ENCODE measurements at places on chromosomes 7 and 10.

- H3K27me3 ChIP-seq, result no peaks in the 10 kb centered on the region
- H3K36me3 ChIP-seq, result peaks cover 73% of the 10 kb centered on the region
- H3K4me1 ChIP-seq, result peaks cover 55% of the 10 kb centered on the region
- DNase-seq, result peak; percentile 58
- H3K4me3 ChIP-seq, result peak overlapping the region; percentile 92
- H3K27ac ChIP-seq, result peak overlapping the region; percentile 96
These were observed 579 bp downstream of the RBM33 start for GRCh38 chr7:155644971-155645509.

GRCh38 chr10:113630929-113631533 is 32.8 kb downstream of the NRAP start:
- H3K27ac ChIP-seq, result no peak overlapping the region
- H3K36me3 ChIP-seq, result no peaks in the 10 kb centered on the region
- no peaks in the 10 kb centered on the region for H3K4me1 ChIP-seq
- no peak overlapping the region for H3K4me3 ChIP-seq

GRCh38 chr10:47349941-47350371 is 1.8 kb downstream of the RBP3 start:
- no peaks in the 10 kb centered on the region for H3K4me1 ChIP-seq
- no peak for DNase-seq
- no peaks in the 10 kb centered on the region for H3K27me3 ChIP-seq
- H3K27ac ChIP-seq, result no peak overlapping the region

DNA sequence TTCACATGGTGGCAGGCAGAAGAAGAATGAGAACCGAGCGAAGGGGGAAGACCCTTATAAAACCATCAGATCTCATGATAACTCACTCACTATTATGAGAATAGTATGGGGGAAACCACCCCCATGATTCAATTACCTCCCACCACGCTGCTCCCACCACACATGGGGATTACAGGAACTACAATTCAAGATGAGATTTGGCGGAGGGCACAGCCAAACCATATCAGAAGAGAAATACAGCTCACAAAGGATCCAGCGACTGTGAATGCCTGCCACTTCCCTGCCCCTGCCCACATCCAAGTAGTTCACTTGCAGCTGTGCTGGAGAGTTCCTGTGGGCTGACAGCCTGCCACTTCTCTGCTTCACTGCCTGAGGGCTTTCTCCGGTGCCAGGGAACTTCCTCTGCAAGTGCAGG is 148.7 kb downstream of the C7orf25 start:
- H3K4me1 ChIP-seq, result no peaks in the 10 kb centered on the region
- no peaks in the 10 kb centered on the region for H3K36me3 ChIP-seq
- H3K27ac ChIP-seq, result no peak overlapping the region
- no peak overlapping the region for H3K4me3 ChIP-seq
- no peak for DNase-seq

- H3K4me1 ChIP-seq, result peaks cover 20% of the 10 kb centered on the region
- H3K27me3 ChIP-seq, result peaks cover 4% of the 10 kb centered on the region
- no peak for DNase-seq
- H3K27ac ChIP-seq, result no peak overlapping the region
- no peak overlapping the region for H3K4me3 ChIP-seq
These were observed 36.3 kb upstream of the CDK6 start for GRCh38 chr7:92872701-92873100.

DNA sequence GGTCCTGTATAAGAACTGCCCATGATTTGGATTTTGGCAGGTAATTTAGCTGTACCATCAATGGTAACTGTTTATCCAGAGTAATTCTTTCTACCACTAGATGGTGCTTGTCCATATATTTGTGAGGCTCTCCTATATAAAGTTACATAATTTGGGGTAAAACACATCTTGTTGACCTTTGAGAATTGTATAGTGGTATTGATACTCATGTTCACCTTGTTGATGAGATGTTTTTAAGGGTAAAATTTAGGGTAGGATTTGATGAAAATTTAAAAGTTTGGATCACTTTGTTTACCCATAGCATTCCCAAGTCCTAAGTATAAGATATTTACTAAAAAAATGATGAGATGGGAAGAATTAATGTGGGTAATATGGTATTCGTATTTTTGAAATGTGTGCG is 31.6 kb downstream of the ST7 start:
- no peaks in the 10 kb centered on the region for H3K4me1 ChIP-seq
- no peak for DNase-seq
- H3K4me3 ChIP-seq, result no peak overlapping the region
- H3K27ac ChIP-seq, result no peak overlapping the region
- no peaks in the 10 kb centered on the region for H3K36me3 ChIP-seq

- no peaks in the 10 kb centered on the region for H3K36me3 ChIP-seq
- H3K4me1 ChIP-seq, result no peaks in the 10 kb centered on the region
- H3K4me3 ChIP-seq, result no peak overlapping the region
- H3K27me3 ChIP-seq, result peaks cover 34% of the 10 kb centered on the region
- no peak overlapping the region for H3K27ac ChIP-seq
These were observed 125.9 kb downstream of the CDH23 start for GRCh38 chr10:71522442-71523144.

- H3K27me3 ChIP-seq, result no peaks in the 10 kb centered on the region
- DNase-seq, result no peak
- H3K27ac ChIP-seq, result peak overlapping the region; percentile 33
These were observed 36.9 kb upstream of the PPIF start for GRCh38 chr10:79310200-79310865.

DNA sequence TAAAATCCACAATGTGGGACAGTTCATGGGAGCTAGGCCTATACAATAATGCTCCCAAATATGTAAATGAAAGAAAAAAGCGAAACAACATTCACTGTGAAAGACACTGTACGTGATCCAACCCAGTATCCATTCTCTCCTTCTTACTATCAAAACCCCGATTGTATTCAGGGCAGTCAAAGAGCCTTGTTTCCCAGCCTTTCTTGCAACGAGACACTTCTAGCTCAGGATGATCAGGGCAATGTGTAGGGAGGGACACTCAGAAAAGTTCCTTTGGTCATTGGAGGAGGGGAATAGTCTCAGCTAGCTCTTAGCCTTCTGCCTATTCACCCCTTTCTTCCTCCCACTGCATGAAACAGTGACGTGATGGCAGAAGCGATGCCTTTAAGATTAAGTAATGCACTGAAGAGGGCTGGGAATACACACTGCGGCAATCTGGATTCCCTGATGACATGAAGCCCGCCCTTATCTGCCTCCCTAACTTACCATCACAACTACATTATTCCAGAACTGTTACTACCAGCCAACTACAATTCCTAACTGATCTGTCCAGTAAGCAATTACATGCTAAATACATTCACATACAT is 27.3 kb downstream of the UBE2H start:
- peaks cover 9% of the 10 kb centered on the region for H3K4me1 ChIP-seq
- H3K4me3 ChIP-seq, result no peak overlapping the region
- H3K27me3 ChIP-seq, result no peaks in the 10 kb centered on the region
- no peak overlapping the region for H3K27ac ChIP-seq
- peaks cover 15% of the 10 kb centered on the region for H3K36me3 ChIP-seq

GRCh38 chr10:60349426-60349825 is 40.2 kb downstream of the ANK3 start:
- no peak overlapping the region for H3K4me3 ChIP-seq
- no peaks in the 10 kb centered on the region for H3K36me3 ChIP-seq
- H3K4me1 ChIP-seq, result no peaks in the 10 kb centered on the region
- no peak for DNase-seq
- H3K27ac ChIP-seq, result no peak overlapping the region
- no peaks in the 10 kb centered on the region for H3K27me3 ChIP-seq

- H3K27ac ChIP-seq, result no peak overlapping the region
- H3K4me1 ChIP-seq, result peaks cover 2% of the 10 kb centered on the region
- peaks cover 1% of the 10 kb centered on the region for H3K36me3 ChIP-seq
- no peak for DNase-seq
- H3K4me3 ChIP-seq, result no peak overlapping the region
These were observed 48.5 kb upstream of the BHLHA15 start for GRCh38 chr7:98162758-98163157.

DNA sequence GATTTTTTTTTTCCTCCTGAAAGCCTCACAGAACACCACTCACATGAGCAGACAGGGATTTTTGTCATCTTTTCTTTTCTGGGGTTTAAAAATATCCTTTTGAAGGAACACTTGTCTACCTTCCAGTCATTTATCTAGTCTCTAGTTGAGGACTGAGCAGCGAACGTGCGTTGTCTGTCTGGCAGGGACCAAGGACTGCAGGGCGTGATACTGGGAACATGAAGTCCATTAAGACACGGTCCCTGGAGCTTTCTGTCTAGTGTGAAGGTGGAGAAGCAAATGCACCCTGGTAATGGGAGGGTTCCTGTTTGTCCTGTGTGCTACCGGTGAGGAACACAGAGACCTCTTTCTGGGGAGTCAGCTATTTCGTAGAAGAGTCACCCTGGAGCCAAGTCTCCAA is 207.4 kb downstream of the TMEM178B start:
- no peak for DNase-seq
- no peak overlapping the region for H3K27ac ChIP-seq
- H3K4me1 ChIP-seq, result peaks cover 18% of the 10 kb centered on the region
- no peaks in the 10 kb centered on the region for H3K36me3 ChIP-seq

Data from activated naive CD4-positive, alpha-beta T cell treated with anti-CD3 and anti-CD28 coated beads, Interleukin-2, amount 10 ng/mL, durations not matched to agents 7 days and 5 days (primary cell).